ENCODE measurements at places on chromosomes 5 and 9. TPM values are rescaled to one million over a fixed set of nuclear protein-coding genes. Genes with fewer than 3 reads are reported as not detected.

GRCh38 chr5:39195198-39195826 is 24.1 kb downstream of the FYB1 start:
- DNase-seq: no peak

The TICAM2 gene
- total RNA-seq: 0.85 TPM

The PTGER4 gene
- 30.4 TPM for total RNA-seq

The FCHO2 gene
- 1.6 TPM for total RNA-seq
